ENCODE measurements at places on chromosomes 3 and 15. TPM values are rescaled to one million over a fixed set of nuclear protein-coding genes. Genes with fewer than 3 reads are reported as not detected.

DNA sequence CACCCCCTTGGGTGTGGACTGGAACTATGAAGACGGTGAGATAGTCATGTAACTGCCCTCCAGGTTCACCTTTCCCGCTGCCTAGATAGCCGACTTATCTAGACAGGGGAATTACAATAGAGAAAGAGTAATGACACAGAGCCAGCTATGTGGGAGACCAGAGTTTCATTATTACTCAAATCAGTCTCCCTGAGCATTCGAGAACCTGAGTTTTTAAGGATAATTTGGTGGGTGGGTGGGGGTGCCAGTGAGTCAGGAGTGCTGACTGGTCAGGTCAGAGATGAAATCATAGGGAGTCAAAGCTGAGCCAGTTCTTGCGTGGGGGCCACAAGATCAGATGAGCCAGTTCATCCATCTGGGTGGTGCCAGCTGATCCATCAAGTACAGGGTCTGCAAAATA lies 19.7 kb upstream of the DNAJC19 start:
- no peak for DNase-seq

DNA sequence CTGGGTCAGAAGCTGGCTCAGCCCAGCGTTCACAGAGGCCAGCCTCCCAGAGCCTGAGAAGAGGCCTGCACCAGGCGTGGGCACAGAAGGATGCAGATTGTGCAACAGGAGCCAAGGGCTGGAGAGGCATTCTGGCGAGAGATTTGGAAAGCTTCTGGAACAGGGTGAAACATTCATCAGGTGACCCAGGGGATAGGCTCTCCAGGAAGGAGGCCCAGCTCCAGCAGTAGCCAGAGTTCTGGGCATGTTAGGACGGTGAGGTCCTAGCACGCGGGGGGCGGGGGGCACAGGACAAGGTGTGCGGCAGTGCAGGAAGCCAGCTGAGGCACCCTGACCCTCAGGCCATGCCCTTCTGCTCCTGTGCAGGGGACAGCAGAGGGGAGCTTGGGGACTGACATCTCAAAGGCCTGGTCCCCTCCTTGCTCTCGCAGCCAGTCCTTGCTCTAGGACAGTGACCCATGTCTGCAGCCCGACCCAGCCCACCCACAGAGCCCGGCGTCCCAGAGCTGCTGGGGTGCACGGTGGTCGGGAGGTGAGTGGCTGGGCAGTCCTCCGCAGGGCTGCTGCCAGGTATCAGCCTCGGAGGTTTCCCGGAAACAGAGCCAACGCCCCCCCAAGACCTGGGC lies 111.7 kb upstream of the KLF13 start:
- DNase-seq, result no peak

GRCh38 chr15:83815506-83815905 lies 161.6 kb downstream of the ADAMTSL3 start:
- no peak for DNase-seq

SLC2A2 gene
- total RNA-seq, result not detected

THPO gene
- total RNA-seq, result not detected

XCR1 gene
- not detected for total RNA-seq

All from glomerular endothelial cell (primary cell).